EL (cell line): ENCODE measurements at places on chromosomes 6 and 20.
A peak's percentile ranks its signal among the peaks of the same experiment; 100 is the strongest.

- no peak for DNase-seq
These were observed 76.8 kb upstream of the NXT1 start for GRCh38 chr20:23273776-23274175.

DNA sequence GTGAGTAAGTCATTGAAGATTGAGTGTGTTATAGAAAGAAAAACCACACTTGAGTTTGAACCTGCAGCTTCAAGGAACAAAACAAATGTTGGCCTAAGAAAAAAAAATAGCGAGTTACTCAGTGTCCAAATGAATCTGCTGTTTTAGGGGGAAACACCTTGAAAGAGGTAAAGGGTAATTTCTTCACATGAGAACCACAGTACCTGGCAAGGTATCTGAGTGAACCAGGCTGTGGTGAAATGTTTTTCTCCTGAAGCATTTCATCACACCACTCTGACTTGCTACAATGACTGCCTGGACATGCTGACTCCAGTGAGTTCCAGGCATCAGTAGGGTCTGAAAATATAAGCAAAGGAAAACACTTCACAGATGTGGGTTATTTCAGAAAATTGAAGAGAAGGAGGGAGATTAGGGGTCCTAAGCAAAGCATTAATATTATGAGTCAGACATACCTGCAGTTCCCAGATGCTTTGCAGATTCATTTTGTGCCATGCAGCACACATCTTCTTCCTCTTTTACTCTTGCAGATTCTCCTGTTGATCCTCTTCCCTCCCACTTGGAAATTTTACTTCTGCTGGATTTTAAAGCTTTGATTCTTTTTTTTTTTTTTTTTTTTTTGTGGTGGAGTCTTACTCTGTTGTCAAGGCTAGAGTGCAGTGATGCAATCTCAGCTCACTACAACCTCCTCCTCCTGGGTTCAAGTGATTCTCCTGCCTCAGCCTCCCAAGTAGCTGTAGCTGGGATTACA, 206.2 kb upstream of the SGK1 start:
- DNase-seq = no peak

DNA sequence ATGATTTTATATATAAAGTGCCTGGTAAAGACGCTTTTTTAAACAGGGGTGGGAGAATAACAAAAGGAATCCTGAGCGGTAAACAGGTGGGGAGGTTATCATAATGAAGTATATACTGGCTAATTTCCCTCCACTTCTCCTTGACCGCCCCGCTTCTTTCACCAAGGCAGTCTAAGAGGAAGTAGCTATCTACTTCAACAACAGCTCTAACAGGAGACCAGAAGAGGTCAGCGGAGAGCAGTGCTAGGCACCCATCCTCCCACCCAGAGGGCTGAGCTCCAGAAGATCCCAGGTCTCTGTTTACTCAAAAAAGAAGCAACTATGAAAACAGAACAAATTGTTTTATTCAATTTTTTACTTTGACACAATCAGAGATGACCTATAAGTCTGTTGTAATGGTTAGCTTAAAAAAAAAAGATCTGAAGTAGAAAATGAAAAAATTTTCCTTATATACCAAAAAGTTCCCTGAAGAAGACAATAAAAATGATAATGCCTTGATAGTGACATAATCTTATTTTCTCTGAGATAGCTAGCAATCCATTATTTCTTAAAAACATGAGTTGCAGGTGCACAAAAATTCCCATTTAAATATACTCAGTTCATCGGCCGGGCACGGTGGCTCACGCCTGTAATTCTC, 141.1 kb downstream of the PDSS2 start:
- DNase-seq = peak; percentile 68

- DNase-seq = peak; percentile 80
These were observed 19.4 kb upstream of the BAK1 start for GRCh38 chr6:33599413-33599938.

- peak; percentile 38 for DNase-seq
These were observed 99.3 kb downstream of the LRRC1 start for GRCh38 chr6:53894091-53894490.

GRCh38 chr20:45765980-45766379, 25.7 kb downstream of the WFDC3 start:
- DNase-seq = no peak

GRCh38 chr6:158080849-158081656, 87.0 kb downstream of the SERAC1 start:
- DNase-seq = no peak

- peak; percentile 55 for DNase-seq
These were observed 397.2 kb downstream of the SAMD5 start for GRCh38 chr6:147905711-147906110.

- DNase-seq = no peak
These were observed 133.0 kb downstream of the GMPR start for GRCh38 chr6:16371401-16371800.

GRCh38 chr20:43909720-43910119, 4.9 kb upstream of the TOX2 start:
- no peak for DNase-seq

DNA sequence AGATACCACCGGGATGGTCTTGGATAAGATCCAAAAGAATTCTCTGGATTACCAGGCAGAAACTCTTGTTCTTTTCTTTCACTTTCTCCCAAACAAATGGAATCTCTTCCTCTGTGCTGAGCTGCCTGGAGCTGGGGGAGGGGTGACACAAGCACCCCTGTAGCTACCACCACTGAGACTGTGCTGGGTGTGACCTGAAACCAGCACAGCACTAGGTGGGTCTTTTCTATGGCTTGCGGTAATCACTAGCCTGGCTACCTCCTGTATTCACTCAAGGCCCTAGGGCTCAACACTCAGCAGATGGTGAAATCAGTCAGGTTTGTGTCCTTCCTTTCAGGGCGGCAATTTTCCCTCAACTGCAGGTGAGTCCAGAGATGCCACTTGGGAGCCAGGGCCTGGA, 122.4 kb upstream of the CENPW start:
- no peak for DNase-seq

GRCh38 chr20:21266191-21266536, 37.0 kb upstream of the XRN2 start:
- no peak for DNase-seq

- no peak for DNase-seq
These were observed 81.9 kb upstream of the HIVEP1 start for GRCh38 chr6:11930240-11930639.

DNA sequence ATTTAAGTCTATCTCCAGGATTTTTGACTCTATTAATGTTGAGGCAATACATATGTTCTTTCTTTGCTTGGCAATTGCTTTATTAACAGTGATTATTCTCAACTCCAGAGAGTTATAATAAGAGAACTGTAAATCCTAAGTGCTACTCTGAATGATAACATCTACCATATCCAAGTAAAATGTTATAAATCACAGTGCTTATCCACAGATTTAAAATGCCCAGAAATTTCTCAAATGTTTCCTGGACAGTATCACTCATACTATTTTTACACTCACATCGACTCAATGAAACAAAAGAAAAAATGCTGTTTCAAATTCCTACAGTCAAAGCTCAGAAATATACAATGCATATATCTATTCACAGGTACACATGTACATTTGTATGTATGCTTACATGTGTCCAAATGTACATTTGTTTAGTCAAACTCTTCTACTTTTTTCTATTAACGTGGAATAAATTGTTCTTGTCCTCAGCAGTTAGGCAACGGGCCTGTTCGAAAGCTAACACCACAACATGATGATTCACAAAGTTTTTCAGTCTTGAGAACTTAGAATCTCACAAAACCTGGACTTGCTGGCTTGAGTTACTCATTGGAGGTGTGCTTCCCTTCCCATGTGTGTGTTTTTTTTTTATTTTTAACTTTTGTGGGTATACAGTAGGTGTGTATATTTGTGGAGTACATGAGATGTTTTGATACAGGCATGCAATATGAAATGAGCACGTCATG, 193.0 kb downstream of the GJA10 start:
- DNase-seq = peak; percentile 12

GRCh38 chr6:160102956-160103824, 18.4 kb upstream of the SLC22A1 start:
- peak; percentile 40 for DNase-seq

DNA sequence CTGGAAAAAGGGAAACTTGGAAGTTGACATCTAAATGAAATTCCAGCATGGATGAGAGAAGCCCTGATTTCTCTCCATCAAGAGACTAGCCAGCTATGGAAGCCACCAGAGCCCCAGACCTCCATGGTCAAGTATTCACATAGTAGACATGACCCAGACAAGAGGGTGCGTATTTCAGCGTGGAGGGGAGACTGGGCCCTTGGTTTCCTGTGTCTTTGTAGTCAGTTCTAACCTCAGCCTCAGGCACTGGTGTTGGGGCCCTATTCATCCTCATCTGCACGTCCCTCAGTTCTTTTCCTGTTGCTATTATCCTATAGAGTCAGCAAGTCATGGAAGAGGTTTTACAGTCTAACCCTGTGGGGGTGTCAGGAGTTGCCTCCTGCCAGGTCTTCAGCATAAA, 12.5 kb downstream of the GNL1 start:
- no peak for DNase-seq
